ENCODE measurements at places on chromosomes 3 and 15.

DNA sequence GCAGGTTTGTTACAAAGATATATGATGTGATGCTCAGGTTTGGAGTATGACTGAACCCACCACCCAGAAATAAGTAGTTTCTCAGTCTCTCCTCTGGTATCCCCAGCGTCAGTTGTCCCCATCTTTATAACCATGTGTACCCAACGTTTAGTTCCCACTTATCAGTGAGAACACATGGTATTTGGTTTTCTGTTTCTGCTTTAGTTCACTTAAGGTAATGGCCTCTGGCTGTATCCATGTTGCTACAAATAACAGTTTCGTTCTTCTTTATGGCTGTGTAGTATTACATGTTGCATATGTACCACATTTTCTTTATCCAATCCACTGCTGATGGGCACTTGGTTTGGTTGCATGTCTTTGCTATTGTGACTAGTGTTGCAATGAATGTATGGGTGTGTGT is 132.3 kb downstream of the LMLN start:
- DNase-seq: no peak

GRCh38 chr15:81006124-81006523 is 5.4 kb downstream of the TLNRD1 start:
- no peak for DNase-seq

- DNase-seq: no peak
Measured at GRCh38 chr3:64954995-64955636, 267.3 kb upstream of the ADAMTS9 start.

DNA sequence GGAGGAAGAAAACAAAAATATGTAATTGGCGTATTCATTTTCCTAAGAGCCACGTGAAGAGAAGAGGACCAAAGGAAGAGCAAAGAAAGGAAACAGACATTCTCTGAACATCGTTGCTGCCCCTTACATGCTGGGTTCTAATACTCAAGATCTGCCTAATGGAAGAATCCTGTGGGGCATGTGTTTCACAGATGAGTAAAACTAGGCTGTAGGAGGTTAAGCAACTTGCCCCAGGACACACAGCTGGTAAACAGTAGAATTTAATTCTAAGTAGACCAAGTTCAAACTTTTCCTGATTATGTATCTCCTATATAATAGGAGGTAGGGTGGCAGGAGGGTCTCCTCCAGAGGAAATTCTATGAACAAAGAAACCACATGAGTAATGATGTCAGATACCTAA is 106.1 kb upstream of the TNFAIP8L3 start:
- DNase-seq: no peak

GRCh38 chr3:122484985-122485384 is 29.8 kb downstream of the KPNA1 start:
- peak; percentile 69 for DNase-seq

- DNase-seq: no peak
Measured at GRCh38 chr3:60276615-60277014, 974.6 kb downstream of the FHIT start.

DNA sequence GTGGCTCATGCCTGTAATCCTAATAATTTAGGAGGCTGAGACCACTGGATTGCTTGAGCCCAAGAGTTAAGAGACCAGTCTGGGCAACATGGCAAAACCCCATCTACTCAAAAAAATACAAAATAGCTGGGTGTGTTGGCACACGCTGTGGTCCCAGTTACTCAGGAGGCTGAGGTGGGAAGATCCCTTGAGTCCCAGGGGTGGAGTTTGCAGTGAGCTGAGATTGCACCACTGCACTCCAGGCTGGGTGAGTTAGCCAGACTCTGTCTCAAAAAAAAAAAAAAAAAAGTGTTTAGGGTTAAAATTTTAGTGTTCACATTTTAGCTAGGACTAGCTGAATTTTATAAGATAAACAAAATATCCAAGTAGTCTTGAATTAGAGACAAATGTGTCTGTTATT is 1340.1 kb upstream of the EPHA6 start:
- DNase-seq: no peak

DNA sequence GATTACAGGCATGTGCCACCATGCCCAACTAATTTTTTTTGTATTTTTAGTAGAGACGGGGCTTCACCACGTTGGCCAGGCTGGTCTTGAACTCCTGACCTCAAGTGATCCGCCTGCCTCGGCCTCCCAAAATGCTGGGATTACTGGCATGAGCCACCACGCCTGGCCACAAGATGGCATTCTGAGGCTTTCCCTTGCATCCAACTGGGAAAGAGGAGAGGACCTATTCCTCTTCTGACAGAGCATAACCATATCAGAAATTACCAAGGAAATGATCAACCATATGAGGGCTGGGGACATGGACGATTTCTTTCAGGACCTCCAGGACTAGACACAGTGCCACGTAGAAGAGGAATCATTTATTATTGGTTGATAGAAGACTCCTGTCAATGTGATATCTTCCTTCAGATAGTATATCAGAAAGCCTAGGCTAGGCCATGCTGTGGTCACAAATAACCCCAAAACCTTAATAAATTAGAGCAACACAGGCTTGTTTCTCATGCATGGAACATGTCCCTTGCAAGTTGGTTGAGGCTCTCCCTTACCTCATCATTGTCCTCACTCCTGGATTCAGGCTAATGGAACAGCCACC is 372.3 kb upstream of the IL12A start:
- peak; percentile 58 for DNase-seq

DNA sequence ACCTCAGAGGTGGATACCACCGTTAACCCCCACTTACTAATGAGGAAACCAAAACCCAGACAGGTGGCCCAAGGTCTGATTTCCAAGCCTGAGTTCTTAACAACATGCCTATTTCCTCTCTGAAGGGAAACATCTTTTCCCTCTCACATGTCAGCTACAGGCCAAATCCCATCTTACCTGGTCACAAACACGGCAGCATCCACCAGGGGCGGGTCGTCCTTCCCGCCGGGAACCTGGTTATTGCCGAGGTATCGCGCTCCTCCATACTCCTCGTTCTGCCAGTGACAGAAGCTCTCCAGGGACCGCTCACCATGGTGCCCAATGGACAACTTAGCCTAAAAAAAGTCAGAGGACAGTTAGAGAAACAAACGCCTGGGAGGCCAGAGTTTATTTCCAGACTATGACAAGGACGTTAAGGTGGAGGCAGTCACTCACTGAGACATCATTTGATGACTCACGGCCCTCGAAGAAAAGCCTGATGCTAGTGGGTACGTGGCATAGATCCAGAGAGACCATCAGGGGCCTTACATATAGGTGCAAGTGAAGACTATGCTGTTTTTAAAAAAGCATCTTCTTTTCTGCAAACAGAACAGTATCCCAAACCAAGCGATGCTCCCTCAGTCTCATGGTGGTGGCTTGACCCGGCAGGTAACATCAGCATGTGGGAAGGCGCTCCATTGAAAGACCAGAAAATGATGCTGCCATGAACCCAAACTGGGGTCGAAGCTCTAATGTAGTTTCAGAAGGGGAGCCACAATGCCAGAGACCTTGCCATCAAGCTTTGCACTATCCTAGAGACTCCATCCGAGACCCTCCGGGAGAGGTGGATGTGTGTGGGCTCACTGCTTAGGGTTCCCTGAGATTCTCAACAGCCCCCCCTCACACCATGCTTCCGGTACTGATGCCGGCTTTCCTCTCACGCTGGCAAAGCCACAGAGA is 80.2 kb downstream of the ADAMTS17 start:
- DNase-seq: no peak

DNA sequence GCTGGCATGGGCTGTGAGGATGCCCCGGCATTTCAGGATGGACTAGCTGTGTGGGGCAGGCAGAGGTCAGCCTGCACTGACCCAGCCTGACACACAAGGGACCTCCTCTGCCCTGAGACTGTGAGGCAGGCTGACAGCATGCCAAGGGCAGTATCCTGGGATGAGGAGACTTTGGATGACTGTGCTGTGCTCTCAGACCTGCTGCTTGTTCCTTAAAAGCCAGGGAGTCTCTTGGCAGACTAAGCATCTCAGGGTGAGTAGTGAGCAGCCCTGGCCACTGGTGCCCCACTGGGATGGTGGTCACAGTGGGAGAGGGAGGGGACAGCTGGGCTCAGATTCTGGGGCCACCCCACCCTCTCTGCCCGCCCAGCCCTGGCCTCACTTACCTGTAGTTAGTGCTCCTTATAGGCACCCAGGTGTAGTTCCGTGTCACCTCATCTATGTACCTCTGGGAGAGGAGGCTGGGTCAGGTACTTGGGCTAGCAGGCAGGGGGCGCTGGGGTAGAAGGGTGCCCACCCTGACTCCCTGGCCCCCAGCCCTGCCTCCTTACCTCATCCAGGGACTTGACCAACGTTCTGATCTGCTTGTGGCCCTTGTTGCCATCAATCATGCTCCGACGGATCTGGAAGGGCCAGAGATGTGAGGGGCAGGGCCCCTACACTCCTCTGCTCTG is 16.1 kb upstream of the TMEM115 start:
- DNase-seq: no peak

- no peak for DNase-seq
Measured at GRCh38 chr15:98178861-98179260, 218.4 kb downstream of the ARRDC4 start.

DNA sequence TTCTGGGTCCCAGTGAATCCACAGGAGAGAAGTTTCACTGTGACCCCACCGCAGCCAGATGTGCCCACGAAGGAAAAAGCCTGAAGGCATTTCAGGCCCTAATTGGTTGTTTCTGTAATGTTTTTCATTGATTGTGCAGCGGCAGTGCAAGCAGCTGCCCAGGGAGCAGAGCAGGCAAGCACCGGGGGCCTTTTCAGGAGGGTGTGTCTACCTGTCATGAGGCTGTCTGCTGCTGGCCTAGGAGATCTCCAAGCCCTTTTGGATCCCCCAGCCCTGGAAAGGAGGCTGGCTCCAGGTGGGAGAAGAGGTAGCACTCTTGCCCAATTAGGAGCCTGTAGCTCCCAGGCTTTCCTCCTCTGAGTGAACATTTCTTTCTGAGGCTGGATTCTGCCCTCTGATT is 108.8 kb downstream of the EPHB1 start:
- no peak for DNase-seq

DNA sequence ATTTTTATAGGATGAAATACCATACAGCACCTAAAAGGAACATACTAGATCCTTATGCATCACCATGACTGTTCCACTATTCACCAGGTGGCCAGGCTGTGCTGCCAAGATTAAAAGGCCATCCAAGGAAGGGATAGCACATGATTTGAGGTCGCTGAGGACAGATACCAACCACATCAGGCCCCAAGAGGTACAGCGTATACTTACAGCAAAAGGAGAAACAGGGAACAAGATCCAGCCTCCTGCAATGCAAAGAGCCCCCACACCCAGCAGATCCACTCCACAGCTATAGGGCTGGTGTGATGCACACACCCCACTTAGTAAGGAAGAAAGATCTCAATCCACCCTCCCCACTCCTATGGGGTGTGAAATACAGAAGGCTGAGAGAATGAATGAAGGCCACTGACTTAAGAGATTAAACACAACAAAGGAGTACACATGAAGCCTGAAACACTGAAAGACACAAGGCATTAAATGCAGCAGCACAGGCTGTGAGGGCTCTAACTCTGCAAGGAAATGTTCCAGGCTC is 32.0 kb upstream of the ZNF445 start:
- no peak for DNase-seq

DNA sequence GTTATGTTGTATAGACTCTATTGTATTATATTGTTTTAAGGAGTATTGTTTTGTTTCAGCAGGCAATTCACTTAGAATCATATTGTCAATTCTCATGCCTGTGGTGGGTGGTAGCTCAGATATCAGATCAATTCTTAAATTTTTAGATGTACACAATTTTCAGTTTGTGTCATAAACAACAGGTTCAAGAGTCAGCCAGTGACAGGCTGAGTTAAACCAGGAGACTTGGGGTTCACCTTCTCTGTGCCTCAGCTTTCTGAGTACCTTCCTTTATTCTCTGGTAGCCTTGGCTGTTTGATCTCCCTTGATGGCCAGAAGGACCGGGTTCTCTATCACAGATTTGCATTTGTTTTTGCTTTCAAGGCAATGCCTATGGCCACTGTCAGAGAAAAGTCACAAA is 199.9 kb upstream of the KCNMB2 start:
- DNase-seq: no peak

- DNase-seq: no peak
Measured at GRCh38 chr15:78050826-78051225, 26.7 kb downstream of the TBC1D2B start.

DNA sequence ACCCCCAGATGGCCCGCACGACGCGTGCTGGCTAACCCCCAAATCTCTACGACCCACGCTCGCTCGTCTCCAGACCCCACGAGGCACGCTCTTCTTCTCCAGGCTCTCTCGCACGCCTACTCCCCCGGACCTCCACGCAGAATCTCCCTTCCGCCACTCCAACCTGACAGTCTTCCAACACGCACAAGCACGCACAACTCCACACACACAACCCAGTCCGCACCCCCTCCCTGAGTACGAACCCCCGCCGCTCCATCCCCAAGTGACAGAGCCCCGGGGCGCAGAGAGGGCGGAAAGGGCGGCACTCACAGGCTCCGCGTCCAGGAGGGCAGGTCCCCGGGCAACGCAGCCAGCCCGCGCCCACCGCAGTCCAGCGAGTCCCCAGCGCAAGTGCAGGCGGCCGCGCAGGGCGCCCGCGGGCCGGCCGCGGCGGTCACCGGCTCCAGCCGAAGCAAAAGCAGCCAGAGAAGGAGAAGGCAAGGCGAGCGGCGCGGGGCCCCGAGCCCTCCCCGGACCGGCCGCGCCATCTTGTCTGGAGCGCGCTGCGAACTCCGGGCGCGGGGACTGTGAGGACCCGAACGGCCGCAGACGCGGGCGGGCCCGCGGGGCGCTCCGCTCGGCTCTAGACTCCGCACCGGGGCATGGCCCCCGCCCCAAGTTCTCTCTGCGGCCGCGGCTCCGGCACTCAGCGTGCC is 794 bp downstream of the LRIG1 start:
- DNase-seq: peak; percentile 71

DNA sequence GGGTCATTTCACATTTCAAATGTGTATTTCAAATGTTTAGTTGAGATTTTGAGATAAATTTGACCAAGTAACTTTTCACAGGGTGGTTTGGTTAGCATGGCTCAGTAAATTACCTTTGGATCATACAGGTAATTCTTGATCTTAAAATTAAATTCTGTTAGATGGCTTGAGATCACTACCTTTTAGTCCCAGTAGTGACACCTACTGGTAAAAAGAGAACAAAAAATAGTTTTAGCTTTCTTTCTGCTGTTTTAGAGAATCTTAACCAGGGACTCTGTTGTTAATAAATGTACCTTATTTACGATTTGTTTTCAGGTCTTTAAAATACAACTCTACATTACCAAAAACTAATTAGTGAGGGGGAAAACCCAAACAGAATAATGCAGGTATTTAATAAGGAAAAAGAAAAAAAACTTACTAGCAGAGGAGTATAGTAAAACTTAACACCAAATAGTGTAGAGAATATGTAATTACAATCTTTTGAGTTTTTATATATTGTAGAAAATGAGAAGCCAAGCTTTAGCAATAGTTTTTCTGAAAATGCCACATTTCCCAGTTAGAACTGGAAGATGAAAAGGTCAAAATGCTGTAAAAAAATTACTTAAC is 620.3 kb upstream of the AGTR1 start:
- no peak for DNase-seq

DNA sequence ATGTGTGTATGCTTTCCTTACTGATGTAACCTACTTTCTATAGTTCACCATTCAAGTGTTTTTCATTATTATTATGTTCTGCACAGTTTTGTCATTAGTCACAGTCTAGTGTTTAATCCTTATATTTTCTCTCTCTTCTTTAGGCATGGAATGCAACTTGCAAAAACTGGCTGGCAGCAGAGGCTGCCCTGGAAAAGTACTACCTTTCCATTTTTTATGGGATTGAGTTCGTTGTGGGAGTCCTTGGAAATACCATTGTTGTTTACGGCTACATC is 6.9 kb downstream of the SUCNR1 start:
- no peak for DNase-seq

GRCh38 chr15:80974914-80975313 is 14.7 kb downstream of the MESD start:
- no peak for DNase-seq

Data from islet precursor cell (in vitro differentiated cells).